ENCODE measurements at places on chromosomes 7 and 10.

DNA sequence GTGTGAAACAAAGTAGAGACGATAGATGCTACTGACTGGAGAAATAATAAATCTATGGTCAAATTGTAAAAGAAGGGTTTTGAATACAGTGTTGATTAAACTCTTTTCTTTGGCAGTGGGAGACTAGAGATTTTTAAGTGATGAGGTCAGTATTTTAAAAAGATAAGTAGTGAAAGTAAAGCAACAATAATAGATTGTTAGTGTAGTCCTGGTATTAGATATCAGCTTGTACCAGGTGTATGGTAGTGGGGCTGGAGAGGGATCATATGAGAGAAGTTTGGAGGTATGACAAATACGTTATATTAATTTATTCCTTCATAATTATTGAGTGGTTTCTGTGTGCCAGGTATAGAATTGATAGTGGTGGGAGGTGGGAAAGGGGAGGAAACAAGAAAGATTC, 25.2 kb downstream of the PHTF2 start:
- no peak for DNase-seq

DNA sequence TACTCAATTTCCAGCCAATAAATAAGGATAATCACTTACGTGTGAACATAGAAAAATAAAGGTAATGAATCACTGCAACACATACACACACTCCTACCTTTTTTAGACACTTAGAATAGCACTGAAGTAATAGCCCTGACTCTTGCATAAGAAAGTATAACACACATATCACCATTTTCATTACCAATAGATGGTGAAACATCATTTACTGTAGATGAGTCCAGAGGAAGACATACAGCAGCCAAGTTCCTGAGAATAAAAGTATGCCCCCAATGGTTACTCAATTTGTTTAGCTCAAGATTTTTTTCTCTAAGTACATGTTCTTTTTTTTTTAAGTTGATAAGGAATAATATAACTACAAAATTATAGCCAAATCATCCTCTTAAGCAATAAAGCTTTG, 316.3 kb downstream of the PARD3 start:
- no peak for DNase-seq

- DNase-seq, result no peak
Measured at GRCh38 chr7:111089822-111090426, 1.0 kb upstream of the LRRN3 start.

- DNase-seq, result no peak
Measured at GRCh38 chr10:112532956-112533355, 85.9 kb downstream of the VTI1A start.

- peak; percentile 31 for DNase-seq
Measured at GRCh38 chr7:151454305-151454704, 14.4 kb upstream of the CRYGN start.

DNA sequence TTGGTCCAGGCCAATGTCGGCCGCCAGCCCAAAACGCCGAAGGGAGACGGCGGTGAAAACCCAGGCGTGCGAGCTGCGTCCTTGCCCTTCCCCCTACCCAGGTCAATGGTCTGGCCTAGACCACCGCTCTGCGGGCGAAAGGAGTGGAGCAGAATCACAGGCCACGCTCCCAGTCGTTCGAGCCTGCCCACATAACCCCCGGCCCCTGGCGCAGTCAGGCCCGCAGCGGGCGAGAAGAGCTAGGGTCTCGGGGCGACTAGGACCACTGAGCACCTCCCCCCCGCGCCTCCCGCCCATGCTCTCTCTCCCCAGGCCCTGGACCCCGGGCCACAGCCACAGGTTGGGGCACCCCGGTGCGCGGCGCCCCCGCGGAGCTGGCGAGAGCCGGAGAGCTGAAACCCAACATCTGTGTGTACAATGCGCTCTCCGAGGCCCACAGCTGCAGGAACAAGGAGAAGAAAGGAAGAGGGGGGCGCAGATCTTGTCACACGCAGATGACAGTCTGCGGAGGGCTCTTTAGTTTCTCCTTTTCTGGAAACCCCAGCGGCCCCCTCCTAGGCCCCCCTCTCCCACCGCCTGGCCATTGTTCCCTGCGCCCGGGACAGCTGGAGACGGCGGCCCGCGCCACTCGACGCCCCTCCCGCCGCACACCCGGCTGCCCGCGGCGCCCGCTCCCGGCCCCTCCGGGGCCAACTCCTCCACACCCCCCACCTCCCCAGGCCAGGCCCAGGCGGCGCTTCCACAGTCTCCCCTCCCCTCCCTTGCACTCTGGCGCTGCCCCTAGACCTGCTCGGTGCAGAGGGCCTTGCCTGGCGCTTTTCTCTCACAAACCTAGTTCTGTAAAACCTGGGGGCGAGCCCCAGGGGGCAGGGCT, 355.0 kb downstream of the DNAJB6 start:
- peak; percentile 72 for DNase-seq

- DNase-seq, result no peak
Measured at GRCh38 chr7:12553416-12553815, 17.1 kb upstream of the SCIN start.

GRCh38 chr7:19060761-19061259, 56.6 kb downstream of the TWIST1 start:
- DNase-seq, result no peak

GRCh38 chr10:78224602-78225001, 190.9 kb downstream of the RPS24 start:
- no peak for DNase-seq

DNA sequence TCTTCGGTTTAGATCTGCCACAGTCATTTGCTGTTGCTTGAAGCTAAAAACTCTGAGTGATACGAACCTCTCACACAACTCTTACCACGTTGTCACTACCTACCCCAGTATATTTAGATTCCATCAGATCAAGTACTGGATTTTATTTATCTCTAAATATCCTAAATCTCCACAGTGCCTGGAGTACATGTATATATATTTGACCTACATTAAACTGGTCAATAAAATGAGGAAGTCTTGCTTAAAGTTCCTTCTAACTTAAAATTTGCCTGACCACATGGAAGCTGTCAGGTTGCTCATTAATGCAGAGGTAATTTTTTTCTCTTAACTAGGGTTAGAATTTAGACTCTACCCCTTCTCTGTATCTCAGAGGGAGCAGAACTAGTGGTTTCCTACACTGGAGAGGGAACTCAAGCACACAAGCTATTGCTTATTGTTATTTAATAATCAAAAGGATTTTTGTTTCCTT, 3.1 kb upstream of the MACC1 start:
- no peak for DNase-seq

GRCh38 chr7:2608921-2609411, 22.8 kb upstream of the TTYH3 start:
- no peak for DNase-seq

DNA sequence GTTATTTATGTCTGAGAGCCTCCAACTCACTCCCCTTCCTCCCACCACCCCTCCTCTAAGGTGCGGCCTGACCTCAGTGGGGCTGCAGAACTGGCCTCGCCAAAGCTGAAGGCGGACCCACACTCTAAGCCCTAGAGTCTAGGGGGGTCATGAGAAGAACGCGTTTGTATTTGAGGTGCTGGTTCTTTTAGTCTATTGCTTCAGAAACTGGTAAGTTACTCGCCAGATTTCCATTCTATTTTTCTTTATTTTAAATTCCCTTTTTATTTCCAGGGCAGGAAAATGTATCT, 357.5 kb downstream of the DNAJB6 start:
- no peak for DNase-seq

DNA sequence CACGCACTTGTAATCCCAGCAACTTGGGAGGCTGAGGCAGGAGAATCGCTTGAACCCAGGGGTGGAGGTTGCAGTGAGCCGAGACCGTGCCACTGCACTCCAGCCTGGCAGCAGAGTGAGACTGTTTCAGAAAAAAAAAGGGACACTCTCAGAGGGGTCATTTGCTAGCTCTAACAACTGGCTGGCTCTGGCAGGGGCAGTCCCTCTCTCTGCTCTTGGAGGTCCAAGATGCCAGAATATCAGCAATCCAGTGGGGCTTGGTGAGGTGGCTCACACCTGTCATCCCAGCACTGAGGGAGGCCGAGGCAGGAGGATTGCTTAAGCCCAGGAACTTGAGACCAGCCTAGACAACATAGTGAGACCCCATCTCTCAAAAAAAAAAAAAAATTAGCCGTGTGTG, 2.5 kb upstream of the PILRA start:
- no peak for DNase-seq

DNA sequence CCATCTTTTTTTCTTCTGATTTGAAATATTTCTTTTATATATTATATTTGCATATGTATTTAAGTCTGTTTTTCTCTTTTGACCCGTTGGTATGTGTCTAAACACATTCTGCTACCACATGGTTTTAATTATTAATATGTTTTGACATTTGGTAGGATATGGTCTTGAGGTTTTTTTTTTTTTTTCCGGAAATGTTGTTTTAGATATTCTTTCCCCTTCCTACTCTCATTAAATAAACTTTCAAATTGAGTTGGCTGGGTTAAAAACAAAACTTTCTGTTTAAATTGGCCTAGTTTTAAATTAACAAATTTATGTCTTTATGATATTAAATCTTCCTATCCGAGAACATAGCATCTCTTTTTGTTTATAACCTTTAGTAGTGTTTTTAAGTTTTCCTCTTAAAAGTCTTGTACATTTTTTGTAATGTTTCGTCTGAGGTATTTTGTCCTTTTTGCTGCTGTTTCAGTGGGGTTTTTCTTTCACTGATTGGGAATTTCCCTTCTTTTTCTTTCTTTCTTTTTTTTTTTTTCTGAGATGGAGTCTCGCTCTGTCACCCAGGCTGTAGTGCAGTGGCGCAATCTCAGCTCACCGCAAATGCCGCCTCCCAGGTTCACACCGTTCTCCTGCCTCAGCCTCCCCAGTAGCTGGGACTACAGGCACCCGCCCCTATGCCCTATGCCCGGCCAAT, 25.4 kb downstream of the STAM start:
- no peak for DNase-seq

DNA sequence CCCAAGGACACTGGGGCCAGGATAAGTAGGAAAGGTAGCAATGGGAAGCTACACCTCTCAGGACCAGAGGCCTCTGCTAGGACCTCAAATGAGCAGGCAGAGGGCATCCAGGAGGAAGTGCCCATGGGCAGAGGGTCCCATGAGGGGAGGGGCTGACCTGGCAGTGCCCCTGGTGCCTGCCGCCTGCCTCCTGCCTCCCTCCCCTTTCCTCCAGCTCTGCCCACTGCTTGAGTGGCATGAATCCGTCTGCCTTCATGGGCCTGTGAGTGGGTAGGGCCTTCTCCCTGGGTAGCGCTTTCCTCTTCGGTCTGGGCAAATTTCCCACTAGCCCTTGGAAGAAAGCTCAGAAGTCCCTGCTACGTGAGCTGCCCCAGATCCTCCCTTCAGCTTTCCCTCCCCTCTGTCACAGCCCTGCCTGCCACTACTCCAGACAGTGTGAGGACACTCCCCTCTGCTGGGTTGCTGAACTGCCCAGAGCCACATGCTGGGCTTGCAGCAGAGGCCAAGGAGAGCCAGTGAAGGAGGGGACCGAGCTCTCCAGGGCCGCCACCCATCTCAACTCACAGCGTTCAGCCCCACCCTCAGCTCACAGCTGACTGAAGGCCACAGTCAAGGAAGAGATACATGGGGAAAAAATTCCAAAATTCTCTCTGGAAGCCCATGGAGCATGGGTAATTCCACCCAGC, 141.4 kb downstream of the ARHGAP22 start:
- DNase-seq, result peak; percentile 58

DNA sequence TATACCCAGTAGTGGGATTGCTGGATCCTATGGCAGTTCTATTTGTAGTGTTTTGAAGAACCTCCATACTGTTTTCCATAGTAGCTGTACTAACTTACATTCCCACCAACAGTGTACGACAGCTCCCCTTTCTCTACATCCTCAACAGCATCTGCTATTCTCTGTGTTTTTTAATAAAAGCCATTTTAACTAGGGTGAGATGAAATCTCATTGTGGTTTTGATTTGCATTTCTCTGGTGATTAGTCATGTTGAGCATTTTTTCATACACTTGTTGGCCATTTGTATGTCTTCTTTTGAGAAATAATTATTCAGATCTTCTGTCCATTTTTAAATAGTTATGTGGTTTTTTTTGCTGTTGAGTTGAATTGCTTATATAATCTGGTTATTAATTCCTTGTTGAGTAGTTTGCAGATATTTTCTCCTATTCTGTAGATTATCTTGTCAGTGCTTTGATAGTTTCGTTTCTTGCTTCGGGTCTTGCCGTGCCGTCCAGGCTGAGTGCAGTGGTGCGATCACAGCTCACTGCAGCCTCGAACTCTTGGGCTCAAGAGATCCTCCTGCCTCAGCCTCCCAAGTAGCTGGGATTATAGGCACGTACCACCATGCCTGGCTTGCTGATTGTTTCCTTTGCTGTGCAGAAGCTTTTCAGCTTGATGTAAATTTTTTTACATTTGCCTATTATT, 12.0 kb downstream of the MTG1 start:
- DNase-seq, result no peak
